ENCODE measurements at places on chromosomes 5 and 9.

GRCh38 chr5:88480801-88481499 is 212.3 kb upstream of the TMEM161B start:
- peak; percentile 46 for DNase-seq

DNA sequence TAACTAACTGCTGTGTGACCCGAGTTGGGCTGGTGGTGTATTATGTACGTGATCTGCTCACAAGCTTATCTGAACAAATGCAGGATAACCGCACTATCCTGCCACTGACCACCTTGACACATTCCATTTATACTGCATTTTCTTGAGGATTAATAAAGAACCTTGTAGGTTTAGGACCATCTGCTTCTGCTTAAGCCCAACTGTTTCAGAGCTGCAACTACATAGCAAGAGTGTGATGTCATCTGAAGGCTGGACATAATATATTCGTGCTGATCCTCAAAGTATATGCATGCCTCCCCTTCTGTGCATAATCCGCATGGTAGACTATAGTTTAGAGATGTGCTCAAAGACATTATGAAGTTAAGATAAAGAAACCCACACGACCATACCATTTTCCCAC is 435.9 kb downstream of the BNC2 start:
- peak; percentile 89 for DNase-seq

DNA sequence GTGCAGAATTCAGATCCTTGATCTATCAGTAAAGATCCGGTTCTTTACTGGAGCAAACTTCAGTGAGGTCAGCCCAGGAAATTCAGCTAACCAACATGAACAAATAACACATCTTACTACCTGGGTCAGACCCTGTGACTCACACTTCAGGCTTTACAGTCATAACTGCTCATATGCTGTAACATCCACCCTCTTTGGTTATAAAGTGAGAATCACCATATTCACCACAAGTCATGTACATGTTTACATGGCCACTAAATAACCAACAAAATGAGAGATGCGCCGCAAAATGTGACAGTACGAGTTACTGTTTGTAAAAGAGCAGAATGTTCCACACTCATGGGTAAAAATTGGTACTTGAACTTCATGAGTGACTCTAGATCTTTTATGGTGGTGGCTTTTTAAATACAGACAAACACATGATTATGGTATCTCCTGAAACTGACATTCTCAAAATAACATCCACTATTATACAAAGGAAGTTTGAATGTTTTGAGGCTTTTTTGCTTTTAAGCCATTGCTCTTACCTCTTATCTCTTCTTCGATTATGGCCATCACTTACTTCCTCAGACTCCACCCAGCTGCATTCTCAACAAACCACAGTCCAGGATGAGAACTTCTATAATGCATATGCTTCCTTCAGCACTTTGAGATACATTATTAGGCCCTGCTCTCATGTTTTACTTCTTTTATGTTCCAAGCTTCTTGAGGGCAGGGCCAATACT is 516.6 kb downstream of the RAB3C start:
- DNase-seq = peak; percentile 84

DNA sequence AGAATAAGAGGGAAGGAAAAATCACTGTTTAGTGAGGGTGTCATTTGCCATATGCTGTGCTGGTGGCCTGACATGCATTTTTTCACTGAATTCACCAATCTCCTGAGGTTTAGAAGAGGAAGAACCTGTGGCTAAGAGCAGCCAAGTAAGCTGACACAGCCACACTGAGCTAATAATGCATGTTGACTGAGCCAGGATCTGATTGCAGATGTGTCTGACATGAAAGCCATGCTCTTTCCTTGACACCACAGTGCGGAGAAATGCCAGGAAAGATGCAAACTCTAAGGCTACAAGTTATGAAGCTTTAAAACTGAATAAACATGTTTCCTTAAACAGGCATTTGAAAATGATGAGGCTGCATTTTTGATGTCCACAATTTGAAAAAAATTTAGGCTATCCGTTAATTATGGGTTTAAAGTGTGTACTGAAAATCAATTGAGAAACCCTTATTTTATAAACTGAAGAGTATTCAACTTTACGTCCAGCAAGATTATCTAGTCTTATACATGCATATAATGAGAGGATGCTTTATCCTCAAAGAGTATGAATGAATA is 208.6 kb downstream of the FBN2 start:
- DNase-seq = no peak

DNA sequence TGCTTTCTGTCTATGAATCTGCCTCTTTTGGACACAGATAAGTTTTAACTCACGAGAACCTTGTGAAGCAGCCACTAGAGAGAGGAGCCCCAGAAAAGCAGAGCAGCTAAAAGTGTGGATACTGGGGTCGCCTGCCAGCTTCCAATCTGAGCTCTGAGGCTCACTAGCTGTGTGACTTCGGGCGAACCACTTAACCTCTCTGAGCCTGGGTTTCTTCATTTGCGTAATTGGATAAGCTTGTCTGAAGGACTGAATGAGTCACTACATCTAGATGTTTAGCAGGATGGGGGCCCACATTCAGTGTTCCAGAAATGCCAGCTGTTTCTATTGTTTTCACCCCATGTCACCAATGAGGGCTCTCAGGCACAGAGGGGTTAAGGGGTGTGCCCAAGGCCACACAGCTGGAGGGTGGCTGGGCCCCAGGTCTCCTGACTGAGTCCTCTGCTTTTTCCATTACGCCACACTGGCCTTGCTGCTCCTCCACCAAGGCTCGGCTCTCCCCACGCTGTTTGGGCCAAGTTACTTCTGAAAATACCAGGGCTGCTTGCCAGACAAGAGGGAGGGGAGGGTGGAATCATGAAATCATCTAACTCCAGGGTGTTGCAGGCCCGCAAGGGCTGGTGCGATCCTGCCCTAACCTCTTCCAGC is 36.2 kb downstream of the SH3PXD2B start:
- peak; percentile 97 for DNase-seq

GRCh38 chr5:143695244-143695864 is 116.6 kb upstream of the HMHB1 start:
- DNase-seq = no peak

- DNase-seq = no peak
These were observed 84.3 kb upstream of the CACNA1B start for GRCh38 chr9:137793196-137793841.

All from fibroblast of skin of right quadriceps (primary cell).